Tibial nerve (tissue), 4 donors: ENCODE measurements at places on chromosomes 7 and 10.

- DNase-seq: no peak
These were observed 159.4 kb downstream of the ADARB2 start for GRCh38 chr10:1577945-1578344.

GRCh38 chr7:32074787-32075585 lies 4.8 kb upstream of the PDE1C start:
- no peak for DNase-seq

- no peak for DNase-seq
These were observed 2.3 kb downstream of the THNSL1 start for GRCh38 chr10:25018703-25019102.

GRCh38 chr7:28674359-28674782 lies 262.1 kb downstream of the CREB5 start:
- DNase-seq: no peak

DNA sequence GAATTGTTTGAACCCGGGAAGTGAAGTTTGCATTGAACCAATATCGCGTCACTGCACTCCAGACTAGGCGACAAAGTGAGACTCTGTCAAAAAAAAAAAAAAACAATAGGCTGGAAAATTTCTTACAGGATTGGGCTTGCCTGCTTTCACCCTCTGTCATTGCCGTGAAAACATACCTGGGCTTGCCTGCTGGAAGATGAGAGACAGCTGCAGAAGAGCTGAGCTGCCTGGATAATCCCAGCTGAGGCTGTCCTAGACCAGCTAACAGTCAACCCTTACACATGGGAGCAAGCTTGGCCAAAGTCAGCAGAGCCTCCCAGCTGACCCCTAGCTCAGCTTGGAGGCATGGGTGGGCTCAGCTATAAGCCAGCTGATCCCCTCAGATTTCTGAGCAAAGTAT lies 306.2 kb downstream of the CCSER2 start:
- no peak for DNase-seq

DNA sequence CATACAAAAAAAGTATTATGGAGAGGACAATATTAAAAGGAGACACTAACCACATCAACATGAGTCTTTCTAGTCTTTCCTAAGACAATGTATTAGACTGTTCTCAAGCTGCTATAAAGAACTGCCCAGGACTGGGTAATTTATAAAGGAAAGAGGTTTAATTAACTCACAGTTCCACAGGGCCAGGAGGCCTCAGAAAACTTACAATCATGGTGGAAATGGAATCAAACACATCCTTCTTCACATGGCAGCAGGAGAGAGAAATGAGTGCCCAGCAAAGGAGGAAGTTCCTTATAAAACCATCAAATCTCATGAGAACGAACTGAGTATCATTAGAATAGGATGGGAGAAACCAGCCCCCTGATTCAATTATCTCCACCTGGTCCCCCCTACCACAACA lies 25.7 kb downstream of the CACNA2D1 start:
- DNase-seq: no peak

DNA sequence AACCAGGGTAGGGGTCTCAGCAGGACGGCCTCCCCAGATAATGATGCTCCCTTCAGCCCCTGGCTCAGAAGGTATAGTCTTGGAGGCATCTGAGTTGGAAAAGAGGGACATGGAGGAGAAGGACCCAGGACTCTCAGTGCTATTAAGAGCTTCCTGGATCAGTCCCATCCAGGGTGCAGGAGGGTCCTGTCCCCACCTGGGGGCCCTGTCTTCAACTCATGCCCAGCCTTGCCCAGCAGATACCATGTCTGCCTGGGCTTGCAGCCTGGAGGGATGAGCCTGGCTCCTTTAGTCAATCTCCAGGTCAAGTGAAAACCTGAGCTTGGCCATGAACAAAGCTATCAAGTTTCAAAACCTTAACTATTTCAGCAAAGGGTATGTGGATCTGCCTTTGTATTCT lies 67.6 kb downstream of the PRTFDC1 start:
- no peak for DNase-seq

DNA sequence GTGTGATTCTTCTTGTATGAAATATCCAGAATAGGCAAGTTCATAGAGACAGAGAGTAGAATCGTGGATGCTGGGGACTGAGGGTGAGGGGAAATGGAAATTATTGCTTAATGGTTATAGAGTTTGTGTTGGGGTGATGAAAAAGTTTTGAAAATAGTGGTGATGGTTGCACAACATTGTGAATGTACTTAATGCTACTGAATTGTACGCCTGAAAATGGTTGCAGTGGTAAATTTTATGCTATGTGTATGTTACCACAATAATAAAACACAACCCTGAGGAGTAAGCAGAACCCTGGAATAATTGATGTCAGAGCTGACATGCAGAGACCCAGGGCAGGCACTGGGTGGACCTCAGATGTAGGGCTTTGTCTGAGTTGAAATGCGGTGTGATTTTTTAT lies 57.6 kb downstream of the TACR2 start:
- no peak for DNase-seq

- DNase-seq: no peak
These were observed 41.0 kb upstream of the LAMB4 start for GRCh38 chr7:108171164-108171563.

- no peak for DNase-seq
These were observed 19.9 kb upstream of the SEC61G start for GRCh38 chr7:54778696-54779540.

DNA sequence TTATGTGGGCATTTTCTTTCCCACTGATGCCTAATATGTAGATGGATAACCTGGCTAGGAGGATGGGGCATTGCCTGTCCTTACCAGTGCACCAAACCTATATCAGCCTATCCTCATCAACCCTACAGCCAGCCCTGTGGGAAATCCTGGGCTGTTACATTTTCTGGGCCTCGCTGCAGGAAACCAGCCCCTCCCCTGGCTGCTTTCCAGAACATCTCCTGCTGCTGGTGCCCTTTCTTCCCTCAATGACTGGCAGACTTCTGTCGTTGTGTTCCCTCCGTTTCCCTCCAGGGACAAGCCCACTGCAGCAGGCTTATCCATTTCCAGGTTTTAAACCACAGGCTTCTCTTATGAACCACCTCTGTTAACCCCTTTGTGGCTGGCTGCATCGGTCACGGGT lies 486.1 kb upstream of the COBL start:
- no peak for DNase-seq

DNA sequence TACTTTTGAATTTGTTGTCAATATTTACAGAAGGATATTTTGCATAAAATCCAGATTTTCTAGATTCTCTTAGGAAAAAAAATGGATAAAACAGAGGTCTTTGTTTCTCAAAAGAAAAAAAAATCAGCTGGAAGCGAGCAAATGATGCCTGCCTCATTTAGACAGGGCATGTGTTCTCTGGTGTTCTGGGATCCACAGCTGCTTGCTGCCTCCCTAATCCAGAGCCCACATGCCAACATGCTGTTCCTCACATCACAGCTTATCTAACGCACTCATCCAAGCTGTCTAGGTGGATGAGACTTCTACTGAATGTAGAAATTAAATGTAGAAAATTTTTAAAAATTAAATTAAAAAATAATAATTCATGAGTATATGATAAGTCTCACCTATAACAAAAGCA lies 630.1 kb downstream of the SORCS1 start:
- no peak for DNase-seq

DNA sequence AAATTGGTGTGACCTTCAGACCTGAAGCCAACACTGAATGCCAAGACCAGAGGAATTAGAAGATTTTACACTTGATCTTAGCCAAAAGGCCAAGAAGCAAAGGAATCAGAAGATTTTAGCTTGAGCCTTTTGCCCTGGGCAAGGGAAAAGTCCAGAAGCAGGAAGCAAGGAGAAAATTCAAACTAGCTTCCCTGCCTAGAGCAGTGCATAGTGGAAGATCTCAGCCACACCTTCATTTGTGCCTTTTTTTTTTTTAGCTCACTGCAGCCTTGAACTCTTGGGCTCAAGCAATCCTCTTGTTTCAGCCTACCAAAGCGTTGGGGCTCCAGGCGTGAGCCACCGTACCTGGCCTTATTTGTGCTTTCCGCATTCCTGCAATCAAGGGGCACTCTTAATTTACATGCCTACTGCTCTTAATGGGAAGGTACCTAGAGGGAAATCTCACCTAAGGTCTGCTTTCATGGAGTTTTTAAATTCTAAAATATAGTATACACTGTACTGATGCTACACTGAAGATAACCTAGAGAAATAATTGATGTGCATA lies 8.3 kb upstream of the PIP4K2A start:
- DNase-seq: no peak

GRCh38 chr10:126500866-126501265 lies 112.6 kb upstream of the ADAM12 start:
- DNase-seq: no peak

GRCh38 chr10:117547716-117548668 lies 5.4 kb downstream of the EMX2 start:
- DNase-seq: no peak

GRCh38 chr10:3902054-3902808 lies 117.2 kb upstream of the KLF6 start:
- no peak for DNase-seq

DNA sequence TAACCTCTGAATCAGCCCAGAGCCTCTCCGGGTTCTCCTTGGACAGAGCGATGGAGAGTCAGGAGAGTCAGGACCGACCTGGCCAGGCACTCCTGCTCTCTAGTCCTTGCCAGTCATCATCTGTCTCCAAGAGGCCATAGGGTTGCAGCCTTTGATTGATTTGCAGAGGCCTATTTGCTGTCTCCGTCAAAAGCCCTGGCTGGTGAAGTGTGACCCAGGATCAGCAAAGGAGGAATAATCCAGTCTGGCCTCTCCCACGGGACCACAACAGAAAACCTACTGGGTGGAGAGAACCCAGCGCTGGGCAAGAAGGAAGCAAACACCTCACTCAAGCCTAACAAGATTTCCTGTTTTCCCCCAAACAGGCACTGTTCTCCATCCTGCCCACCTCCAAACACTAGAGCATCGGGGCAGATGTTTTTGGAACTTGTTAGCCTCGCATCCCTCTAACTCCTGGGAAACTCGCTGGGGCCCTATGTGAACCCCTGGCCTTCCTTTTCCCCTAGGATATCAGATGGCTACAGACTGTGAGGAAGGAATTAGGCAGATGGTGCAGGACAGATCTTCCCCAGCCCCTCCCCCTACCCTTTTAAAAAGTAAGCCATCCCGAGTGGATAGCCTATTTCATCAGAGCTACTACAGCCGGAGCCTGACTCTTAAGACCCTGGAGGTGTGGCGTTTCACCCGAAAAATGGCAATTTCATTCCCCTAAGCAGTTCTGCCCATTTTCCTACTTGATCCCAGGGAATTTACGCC lies 54.3 kb downstream of the PODXL start:
- DNase-seq: no peak

- no peak for DNase-seq
These were observed 219.3 kb downstream of the DNAJB6 start for GRCh38 chr7:157555944-157556641.

GRCh38 chr10:71066600-71066999 lies 145.8 kb upstream of the UNC5B start:
- DNase-seq: no peak

DNA sequence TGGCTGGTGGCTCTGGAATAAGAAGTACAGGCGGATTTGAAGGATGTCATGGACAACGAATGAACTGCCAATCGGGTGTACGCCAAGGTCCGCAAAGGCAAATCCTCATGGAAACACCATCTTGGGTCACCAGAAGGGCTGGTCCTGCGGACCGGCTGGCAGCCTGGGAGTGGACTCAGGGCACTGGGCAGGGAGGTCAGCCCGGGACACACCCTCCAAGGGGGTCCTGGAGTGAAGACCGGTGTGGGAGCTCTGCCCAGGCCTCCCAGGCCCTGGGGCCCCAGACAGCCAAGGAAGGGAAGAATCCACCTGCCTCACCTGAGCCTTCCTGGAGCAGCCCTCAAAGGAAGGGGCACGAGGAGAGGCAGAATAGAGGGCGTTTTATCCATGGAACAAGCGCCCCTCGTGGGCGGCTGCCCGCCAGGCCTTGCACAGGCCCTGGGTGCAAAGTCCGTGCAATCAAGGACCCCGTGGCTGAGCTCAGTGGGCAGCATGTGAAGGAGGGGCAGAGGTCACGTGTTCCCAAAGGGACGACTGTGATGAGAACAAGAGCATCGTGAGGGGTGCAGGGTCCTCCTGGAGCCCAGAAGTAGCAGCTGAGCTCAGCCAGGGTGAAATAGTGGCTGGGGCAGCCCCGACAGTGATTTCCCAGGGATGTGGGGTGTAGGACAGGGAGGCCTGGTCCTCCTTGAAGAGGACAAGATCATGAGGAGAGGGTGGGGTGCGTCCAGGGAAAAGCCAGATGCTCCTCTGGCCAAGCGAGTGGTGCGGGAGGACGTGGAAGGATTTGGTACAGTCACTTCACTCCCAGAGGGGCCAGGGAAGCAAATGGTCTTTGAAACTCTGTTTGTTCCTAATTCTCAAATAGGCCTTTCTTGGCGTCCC lies 105.2 kb downstream of the TCERG1L start:
- no peak for DNase-seq

DNA sequence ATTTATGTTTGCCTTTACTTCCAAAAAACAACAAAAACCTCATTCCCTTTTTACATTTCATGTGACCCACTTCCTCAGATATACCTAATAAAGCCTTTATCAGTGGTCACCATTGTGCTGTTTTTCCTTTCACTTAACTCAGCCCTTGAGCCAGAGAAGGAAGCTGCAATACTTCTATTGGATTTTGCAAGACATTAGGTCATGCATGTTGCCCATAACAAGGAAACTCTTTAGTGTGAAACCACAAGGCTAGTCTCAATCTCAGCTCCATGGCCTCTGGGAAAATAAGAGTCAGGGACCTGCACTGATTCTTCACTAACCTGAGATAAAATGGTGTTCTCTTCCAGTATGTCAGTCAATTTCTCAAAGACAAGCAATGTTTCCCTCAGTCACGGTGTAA lies 27.8 kb downstream of the STEAP4 start:
- no peak for DNase-seq

DNA sequence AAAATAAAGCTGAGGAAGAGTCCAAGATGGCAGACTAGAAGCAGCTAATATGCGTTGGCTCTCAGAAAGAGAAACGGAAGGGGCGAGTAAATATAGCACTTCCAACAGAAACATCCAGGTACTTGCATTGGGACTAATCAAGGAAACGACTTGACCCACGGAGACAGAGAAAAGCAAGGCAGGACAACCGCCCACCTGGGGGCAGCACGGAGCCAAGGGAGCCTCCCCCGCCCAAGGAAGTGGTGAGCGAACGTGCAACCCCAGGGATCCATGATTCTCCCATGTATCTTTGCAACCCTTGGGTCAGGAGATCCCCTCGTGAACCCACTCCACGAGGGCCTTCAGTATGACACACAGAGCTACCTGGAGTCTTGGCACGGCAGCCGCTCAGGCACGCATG lies 45.4 kb upstream of the GRM3 start:
- DNase-seq: no peak

DNA sequence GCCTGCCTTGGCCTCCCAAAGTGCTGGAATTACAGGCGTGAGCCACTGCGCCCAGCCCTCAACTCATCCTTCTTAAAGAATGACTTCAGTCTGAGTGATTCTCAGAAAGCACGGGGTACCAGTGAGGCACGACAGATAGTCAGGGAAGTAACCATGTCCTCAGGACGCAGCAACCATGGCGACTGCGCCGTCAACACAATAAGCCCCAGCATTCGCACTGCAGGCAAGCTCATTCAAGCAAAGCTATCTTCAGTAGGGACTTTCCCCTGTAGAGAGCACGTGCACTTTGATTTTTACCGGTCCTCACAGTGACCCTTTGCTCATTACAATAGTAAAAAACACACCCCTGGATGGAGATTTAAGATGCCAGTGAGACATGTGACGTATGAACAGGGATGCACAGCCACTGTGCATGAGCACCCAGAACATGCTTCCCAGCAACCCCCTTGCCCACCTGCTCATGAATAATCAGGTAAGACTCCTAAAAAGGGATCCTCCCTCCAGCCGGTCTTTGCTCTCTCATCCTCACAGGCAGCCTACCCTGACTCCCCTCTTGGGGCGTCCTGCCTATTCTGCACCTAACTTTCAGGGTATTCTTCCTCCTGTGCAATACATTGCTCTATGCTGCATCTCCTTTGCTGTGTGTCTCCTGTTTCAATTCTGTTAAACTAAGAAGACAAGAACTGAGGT lies 9.1 kb downstream of the WDR86 start:
- DNase-seq: no peak
